Kidney epithelial cell (primary cell): ENCODE measurements at places on chromosomes 6 and 20.

DNA sequence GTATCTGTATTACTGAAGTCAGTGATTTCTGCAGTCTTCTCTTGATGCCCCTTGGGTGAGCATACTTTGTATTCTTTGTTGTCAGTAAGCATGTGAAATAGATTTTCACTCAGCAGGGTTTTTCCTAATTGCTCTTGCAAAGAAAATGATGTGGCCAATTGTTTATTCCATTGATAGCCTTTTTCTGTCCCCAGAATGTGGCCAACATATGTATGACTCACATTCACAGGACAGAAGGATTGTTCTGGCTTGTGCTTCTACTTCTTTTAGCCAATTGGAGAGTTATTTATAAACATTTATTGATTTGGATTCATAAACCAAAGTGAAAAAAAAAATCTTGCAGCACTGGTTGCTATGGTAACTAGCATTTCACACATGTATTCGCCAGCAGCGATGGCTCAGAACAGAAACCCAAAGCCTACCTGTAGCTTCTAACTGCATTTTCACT, 54.4 kb upstream of the RBM24 start:
- no peak for DNase-seq

- no peak for DNase-seq
Measured at GRCh38 chr6:106889692-106890091, 84.8 kb downstream of the CD24 start.

DNA sequence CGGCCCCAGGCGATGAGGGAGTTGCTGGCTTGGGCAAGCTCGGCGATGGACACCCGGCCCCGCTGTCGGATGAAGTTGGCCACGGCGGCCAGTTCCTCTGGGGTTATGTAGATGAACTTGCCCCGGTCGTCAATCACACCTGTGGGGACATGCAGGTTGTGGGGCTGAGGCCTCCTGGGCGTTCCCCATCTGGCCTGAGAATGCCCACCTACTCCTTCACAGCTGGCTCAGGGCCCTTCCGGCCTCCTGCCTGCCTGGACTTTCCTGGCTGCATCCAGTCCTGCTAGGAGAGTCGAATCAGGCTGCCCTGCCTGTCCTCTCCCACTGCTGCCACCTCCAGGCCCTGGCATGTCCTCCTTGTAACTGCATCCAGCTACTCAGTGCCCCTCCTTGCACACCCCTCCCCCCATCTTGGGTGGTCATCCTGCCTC, 13.8 kb downstream of the DDRGK1 start:
- no peak for DNase-seq

DNA sequence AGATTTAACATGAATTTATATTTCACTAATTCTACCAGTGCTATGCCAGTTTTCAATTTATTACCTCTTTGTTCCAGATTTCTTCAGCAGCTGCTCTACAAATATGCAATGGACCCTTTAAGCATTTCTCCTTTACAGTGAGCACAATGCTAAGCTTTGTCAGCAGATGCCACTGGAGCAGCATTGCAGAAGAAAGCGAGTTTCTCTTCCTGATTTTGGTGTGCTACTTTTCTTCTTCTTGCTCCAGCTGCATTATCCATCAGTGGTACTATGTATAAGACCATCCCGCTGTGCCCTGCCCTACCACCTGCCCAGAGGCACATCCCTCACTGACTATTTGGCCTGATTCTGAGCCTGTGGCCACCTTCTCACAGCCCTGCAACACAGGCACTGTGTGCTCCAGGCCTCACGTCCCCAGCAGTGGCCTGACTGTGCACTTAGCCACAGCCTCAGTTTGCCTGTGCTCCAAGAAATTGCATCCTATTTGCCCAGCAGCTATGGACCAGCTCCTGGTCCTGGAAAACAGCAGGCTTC, 84.1 kb downstream of the TNFAIP3 start:
- no peak for DNase-seq

- DNase-seq = no peak
Measured at GRCh38 chr6:4371207-4371921, 236.0 kb upstream of the ECI2 start.

DNA sequence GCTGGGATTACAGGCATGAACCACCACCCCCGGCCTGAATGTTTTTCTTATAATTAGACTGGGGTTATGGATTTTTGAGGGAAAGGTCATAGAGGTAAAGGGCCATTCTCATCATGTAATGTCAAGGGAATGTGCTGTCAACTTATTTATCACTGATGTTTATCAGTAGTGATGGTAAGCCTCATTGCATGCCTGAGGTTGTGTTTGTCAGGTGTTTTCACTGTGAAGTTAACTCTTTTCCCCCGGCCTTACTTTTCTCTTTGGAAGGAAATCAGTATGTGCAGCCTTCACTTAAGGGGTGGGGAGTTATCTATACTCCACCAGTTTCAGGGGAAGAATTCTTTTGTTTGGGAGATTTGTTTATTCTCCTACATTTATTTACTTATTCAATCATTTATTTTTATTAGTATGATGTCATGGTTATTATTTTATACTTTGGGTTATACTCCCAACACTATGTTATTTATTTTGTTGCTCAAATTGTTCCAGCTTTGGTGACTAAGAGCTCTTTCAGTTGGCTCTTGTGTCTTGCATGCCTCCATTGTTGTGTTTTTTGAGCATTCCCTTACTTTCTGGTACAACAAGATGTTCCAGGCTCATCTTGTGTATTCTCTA, 2.8 kb upstream of the SLC17A5 start:
- no peak for DNase-seq

- DNase-seq = no peak
Measured at GRCh38 chr6:37104824-37105147, 65.2 kb upstream of the PIM1 start.

DNA sequence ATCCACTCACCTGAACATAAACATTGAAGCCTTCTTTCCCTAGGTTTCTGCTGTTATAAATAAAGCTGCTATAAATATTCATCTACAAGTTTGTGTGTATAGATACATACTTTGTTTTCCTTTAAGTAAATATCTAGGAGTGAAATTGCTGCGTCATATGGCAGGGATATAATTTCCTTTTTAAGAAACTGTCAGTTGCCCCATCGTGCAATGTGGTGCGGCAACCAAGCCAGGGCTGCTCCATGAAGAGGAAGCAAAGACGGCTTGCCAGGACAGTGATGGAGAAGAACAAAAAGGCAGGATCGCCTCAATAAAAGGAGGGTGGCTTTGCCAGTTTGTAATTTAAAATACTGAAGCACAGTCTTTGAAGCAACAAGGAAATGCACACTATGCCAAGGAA, 36.6 kb downstream of the CITED2 start:
- no peak for DNase-seq

GRCh38 chr20:3494218-3494617, 23.4 kb downstream of the ATRN start:
- no peak for DNase-seq

DNA sequence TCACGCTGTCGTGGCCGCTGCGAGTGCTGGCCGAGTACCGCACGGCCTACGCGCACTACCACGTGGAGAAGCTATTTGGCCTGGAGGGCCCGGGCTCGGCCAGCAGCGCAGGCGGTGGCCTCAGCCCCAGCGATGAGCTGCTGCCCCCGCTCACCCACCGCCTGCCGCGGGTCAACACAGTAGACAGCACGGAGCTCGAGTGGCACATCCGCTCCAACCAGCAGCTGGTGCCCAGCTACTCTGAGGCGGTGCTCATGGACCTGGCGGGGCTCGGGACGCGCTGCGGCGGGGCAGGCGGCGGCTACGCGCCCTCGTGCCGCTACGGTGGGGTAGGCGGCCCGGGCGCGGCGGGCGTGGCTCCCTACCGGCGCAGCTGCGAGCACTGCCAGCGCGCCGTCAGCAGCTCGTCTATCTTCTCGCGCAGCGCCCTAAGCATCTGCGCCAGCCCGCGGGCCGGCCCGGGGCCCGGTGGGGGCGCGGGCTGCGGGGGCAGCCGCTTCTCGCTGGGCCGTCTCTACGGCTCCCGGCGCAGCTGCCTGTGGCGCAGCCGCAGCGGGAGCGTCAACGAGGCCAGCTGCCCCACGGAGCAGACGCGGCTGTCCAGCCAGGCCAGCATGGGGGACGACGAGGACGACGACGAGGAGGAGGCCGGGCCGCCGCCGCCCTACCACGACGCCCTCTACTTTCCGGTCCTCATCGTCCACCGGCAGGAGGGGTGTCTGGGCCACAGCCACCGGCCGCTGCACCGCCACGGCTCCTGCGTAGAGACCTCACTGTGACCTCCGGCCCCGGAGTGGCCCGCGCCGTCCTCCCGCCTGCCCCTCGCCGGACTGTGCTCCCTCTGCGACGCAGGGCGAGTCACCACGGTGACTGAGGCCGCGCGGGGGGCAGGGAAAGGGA, 5.7 kb downstream of the TMEM151B start:
- no peak for DNase-seq

DNA sequence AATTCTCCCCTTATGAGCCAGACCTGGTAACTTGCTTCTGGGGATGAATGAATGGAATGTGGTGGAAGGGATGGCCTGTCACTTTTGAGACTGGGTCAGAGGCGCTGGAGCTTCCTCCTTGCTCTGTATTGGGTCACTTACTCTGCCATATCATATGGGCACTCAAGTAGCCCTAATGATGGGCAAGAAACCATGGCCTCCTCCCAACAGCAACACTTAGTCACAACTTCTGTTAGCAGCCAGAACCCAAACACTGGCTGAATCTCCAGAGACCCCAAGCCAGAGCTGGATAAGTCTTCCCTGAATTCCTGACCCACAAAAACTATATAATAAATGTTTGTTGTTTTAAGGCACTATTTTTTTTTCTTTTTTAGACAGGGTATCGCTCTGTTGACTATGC, 5.5 kb downstream of the E2F1 start:
- DNase-seq = no peak

GRCh38 chr6:50030350-50030749, 8.6 kb upstream of the DEFB110 start:
- no peak for DNase-seq

- DNase-seq = no peak
Measured at GRCh38 chr6:100447900-100448748, 16.6 kb downstream of the SIM1 start.

- no peak for DNase-seq
Measured at GRCh38 chr20:38108438-38108985, 56.6 kb downstream of the TGM2 start.

GRCh38 chr6:41901882-41902519, 6.8 kb upstream of the USP49 start:
- no peak for DNase-seq

DNA sequence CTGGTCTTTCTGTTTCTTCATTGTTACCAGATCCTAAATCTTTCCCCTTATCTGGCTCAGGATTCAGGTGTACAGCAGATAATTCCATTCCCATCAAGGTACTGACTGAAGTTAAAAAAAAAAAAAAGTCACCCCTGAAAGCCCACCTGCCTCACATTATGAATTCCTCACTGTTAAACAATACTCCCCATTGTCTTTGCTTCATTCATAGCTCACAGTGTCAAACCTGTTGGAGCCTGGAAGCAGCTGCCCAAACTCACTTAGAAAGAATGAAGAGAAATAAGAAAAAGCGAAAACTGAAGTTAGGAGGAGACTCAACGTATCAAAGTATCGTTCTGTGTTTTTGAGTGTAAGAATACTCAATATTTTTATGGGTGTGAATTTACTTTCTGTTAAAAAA, 1.8 kb upstream of the DCBLD1 start:
- DNase-seq = no peak

DNA sequence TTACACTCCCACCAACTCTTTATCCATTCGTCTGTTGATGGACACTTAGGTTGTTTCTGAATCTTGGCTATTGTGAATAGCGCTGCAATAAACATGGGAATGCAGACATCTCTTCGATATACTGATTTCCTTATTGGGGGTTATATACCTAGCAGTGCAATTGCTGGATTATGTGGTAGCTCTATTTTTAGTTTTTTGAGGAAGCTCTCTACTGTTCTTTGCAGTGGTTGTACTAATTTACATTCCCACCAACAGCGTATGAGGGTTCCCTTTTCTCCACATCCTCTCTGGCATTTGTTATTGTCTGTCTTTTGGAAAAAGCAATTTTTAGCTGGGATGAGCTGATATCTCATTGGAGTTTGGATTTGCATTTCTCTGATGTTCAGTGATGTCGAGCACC, 4.6 kb upstream of the PFDN4 start:
- no peak for DNase-seq

DNA sequence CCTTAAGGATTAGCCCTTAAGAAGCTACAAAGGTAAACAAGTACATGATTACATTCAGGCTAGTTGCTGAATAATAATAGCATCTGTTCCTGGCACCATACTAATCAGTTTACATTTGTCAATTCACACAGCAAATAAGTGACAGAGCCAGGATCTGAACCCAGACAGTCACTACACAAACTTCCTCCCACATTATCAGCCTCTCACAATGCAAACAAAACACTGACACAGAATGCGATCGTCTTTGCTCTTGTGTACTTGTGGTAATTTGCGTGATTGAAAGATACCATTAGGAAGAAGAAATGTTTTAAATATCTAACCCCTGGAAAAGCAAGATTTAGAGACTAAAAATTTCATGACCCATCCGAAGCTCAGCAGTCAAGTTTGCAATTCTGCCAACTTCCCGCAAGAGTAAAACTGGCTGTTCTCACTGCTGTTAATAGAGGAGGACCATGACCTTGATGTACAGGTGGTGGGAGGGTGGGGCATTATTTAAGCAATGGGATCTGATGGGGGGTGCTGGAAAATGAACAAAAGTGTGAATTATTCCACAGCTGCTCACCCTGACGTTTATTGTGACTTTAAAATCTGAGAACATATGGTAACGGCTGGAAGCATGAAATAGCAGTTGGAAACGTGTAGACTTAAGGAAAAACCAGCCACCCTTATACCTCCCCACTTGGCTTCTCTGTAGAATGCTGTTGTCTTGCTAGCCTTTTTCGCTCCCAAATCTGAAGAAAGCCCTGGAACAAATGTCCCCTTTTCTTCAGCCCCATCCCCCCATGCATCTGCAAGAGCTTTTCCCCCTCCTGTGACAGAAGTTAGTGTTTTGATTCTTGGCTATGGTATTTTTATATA, 95.3 kb upstream of the ARMC2 start:
- DNase-seq = no peak

GRCh38 chr20:10848810-10849370, 175.1 kb upstream of the JAG1 start:
- peak; percentile 87 for DNase-seq

DNA sequence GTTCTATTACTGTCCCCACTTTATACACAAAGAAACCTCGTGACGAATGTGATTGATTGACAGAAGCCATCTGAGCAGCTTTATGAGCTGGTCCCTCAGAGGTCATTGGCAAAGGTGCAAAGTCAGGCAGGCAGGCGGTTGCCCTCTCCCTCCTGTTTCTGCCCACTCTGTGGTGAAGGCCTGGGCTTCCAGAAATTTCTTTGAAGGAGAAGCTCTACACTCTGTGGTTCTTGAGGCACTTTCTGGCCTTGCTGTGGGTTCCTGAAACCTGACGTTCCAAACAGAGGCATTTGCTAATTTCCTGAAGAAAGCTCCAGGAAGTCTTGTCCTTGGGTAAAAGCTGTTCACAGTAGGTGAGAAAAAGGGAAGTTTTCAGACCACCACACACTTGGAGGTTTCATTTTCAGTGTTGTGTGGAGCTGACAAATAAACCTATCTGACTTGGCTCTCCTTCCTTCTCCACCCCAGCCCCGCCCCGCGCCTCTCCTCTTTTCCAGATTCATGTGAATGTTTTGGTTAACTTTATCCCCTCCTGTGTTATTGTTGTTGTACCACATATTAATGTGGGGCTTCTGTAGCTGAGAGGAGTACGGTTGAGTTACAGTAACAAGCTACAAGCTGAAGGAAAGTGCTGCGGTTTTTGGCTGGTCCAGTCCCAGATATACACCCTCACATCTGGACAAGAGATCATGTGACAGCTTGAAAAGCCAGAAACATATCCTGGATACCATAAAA, 274.1 kb downstream of the CLIC5 start:
- no peak for DNase-seq
